ACHN (cell line): ENCODE measurements at places on chromosomes 11 and 22.

- no peak for DNase-seq
Measured at GRCh38 chr22:46203601-46203980, 46.5 kb downstream of the CDPF1 start.

- DNase-seq = no peak
Measured at GRCh38 chr11:117855912-117856651, 20.4 kb downstream of the FXYD6 start.

DNA sequence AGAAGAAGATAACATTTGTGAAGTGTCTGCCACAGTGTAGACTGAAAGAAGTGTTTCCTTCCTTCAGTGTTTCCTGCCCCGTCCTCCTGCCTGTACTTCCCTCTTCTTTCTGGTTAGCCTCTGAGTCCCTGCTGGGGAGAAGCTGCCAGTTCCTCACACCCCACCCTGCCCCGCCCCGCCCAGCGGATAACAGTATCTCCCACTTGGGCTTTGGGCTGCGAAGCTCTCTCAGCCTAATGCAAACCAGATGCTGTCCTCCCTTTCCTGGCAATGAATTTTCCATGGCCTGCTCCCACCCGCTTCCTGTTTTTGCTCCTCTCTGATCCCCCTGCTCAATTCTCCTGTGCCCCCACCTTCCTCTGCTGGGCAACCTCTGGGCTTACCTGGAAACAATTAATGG lies 5.2 kb upstream of the RAB3IL1 start:
- no peak for DNase-seq

DNA sequence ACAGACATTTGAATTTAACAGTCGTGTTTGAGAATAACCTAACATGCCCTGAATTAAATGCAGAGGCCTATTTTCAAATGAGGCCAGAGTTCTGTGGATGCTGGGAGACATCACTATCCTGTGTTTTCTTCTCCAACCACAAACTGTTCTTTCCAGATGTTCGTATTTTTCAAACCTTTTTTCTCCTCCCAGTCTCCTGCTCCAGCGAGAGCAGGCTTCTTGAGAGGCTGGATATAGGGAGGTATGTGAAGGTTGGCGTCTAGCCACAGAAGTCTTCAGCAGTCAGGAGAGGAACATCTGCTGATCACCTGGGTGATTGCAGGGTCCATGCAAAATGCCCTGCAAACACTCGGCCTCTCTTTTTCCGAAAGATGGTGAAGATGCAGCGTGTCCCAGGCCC lies 126.3 kb downstream of the C11orf91 start:
- no peak for DNase-seq

GRCh38 chr11:63847363-63847762 lies 8.5 kb downstream of the MARK2 start:
- DNase-seq = no peak

- no peak for DNase-seq
Measured at GRCh38 chr11:129943036-129943435, 47.7 kb upstream of the NFRKB start.

DNA sequence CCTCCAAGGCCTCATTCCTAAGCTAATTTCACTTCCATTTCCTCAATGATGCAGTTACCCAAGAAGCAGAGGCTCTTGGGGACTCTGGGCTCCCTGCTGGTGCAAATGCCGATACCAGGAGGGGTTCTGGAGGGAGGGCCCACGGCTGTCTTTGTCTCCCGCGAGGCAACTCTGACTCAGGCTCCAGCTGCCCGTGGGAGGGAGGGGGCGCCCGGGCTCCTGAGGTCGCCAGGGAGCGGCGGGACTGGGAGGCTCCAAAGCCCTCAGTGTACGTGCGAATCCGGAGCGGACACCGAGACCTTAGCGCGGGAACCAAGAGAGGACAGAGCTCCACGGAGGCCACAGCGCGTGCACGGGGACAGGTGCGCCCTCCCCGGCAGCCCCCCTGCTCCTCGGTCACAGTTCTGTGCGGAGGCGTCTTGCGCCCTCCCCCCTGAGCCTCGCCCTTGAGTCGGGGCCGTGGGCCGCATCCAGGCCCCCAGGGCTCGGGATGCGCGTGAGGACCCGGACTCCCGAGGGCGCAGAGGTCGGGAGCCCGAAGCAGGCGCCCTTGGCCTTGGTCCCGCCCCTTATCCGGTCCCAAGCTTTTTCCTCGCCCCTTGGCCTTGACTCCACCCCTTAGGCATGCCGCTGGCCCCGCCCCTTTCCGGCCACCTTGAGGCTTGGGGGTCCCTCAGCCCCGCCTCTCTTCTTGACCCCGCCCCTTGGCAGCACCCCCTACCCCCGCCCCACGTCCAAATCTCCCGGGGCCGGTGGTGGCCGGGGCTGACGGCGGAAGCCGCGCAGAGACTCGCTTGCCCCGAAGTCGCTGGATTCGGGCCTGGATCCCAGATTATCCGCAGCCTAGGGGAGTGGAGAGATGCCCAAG lies 4.7 kb upstream of the SHISA8 start:
- peak; percentile 35 for DNase-seq

DNA sequence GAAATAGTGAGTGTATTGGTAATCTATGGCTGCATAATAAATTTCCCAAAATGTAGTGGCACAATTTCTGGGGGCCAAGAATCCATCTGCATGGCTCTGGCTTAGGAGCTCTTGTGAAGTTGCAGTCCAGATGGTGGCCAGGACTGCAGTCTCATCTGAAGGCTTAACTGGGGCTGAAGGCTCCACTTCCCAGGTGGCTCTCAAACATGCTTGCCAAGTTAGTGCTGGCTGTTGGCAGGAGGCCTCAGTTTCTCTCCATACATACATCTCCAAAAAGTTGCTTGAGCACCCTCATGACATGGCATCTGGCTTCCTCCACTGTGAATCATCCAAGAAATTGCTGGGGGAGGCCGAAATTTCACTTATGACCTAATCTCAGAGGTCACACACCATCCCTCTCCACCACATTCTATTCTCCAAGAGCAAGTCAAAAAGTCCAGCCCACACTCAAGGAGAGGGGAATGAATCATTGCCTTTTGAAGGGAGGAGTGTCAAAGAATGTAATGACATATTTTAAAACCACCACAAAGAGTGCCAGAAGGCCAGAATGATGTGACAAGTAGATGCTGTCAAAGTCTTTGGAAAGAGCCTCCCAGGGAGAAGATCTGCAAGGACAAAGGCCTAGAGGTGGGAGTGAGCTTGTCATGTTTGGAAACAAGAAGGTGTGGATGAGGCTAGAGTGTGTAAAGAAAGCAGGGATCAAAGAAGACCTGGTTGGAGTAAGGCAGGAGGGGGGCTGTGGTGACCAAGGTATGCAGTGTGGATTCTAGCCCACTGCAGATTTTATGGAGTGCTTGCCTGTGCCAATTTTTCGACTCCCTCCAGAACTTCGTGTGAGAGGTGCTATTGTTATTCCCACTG lies 566.2 kb downstream of the MIAT start:
- DNase-seq = peak; percentile 81

GRCh38 chr22:11627798-11628650 lies 3900.0 kb upstream of the OR11H1 start:
- no peak for DNase-seq

DNA sequence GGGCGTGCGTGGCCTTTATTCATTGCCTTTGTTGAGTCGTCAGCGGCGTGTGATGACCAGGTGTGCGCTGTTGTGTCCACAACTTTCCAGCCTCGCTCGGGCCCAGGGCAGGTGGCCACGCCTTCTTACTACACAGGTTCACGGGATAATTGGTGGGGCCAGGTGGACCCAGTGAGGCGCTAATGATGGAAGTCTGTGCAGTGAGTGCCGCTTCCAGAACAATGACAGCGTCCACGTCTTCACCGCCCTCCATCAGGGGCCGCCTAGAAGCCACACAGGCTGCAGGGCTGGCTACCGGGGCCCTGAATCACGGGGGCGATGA lies 1197.3 kb downstream of the BRD1 start:
- DNase-seq = no peak

- no peak for DNase-seq
Measured at GRCh38 chr11:91373497-91373896, 851.1 kb upstream of the FAT3 start.

DNA sequence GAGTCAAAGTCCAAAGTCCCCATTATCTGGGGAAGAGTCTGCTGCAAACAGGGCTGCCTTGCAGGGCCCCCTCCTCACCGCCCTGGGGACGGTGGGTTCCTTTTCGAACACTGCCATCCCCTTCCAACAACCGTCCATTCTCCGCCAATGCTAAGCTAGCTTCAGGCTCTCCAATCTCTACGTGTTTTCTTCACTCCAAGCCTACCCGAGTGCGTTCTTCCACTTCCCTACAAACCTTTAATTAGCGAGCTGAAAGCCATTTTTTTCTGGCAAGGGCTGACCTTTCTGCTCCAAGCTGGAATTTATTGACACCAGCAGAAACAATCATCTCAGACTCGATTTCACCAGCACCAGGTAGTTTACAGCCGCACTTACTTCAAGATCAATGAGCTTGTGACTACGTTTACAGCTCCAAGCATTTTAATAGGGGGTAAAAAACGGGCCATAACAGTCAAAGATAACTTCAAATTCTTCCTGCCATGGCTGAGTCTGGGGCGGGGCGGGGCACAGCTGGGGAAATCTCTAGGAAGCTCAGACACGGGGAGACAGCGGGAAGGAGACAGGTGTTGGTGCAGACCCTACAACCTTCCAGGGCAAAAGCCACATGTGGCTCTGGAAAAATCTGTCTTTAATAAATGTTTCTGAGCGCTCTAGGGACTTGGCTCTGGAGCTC lies 82.2 kb downstream of the PHF21B start:
- no peak for DNase-seq

- no peak for DNase-seq
Measured at GRCh38 chr11:130301002-130301401, 13.7 kb downstream of the ZBTB44 start.

DNA sequence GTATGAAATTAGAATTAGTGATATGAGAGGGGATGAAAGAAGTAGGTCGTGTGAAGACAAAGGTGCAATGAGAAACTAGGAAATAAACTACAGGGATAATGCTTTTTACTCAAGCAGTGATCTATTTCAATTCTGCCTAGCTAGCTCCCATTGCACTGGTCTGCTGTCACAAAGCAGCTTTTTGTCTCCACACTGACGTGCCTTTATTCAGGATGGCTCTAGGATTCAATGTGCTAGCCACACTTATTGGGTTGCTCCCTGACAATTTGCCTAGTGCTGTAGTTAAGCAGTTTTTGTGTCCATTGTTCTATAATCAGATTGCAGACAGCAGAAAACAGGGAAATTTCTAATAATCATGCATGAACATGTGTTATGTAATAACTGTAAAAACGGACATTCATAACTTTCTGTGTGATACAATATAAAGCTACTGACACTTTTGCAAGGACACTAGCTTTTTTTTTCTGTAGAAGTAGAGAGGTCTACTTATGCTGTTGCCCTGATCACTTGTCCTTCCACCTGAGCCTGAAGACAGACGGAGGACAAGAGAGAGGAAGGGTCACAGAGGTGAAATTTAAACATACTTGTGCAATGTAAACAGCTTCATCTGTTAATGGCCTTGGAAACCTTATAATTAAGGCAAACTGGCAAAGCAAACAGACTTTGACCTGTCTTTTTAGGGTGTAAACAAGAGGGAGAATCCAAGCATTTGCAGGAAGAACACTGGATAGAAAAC lies 269.6 kb downstream of the LRRC4C start:
- DNase-seq = no peak

DNA sequence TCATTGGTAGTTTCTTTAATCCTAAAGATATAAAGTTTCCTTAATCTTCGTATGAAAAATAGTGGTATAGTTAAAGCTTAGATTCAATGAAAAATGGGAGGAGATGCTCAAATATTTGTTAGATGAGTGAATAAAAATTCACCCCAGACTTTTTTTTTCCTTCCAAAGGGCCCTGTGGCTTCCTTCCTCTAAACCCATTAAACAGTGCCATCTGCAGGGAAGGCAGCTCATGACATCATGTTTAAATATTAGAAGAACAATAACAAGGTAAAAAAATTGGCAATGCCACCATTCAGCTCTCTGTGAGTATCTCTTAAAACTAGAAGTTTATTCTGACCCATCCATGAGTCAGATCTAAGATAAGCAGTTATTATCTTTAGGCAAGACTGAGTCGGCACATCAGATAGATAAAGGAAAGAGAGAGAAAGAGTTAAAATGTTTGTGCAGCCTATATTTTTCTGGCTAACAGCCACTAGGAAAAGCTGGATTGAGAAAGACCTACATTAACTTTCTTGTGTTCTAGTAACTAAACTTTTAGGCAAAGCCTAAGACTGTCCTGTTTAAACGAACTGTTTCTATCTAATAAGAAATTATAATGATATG lies 19.1 kb upstream of the OOSP1 start:
- DNase-seq = peak; percentile 52
